ELR (cell line): ENCODE measurements at places on chromosomes 4 and X.

- DNase-seq: no peak
These were observed 79.0 kb downstream of the SLC7A11 start for GRCh38 chr4:138163171-138163570.

DNA sequence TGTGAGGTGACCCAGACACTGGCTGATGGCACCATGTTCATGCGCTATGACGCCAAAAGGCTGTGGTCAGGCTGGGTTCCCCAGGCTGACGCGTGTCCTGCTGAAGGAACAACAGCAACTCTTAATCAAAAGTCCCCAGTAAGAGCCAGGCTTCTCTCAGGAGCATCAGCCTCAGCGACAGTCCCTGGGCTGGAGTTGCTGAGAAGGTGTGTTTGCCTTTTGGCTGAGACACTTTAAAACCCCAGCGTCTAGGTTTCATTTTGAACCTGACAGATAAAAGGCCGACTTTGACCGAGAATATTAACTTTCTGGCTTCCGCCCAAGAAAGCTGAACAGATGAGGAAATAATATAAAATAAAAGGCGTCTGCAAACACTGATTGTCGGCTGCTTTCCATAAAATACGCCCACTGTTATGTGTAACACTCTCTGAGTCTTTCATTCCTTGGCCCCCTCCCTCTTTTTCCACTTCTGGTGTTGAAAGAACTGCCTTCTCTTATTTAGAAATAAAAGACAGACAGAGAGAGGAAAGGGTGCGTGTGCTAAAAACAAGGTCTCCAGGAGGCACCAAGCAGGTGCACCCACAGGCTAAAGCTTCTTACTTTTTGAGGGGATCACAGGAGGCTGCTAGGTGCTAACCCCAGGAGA is 373.6 kb downstream of the MID1IP1 start:
- no peak for DNase-seq

GRCh38 chr4:71209161-71209560 is 129.7 kb upstream of the SLC4A4 start:
- DNase-seq: peak; percentile 74

GRCh38 chr4:48156423-48156822 is 22.4 kb upstream of the TXK start:
- no peak for DNase-seq

GRCh38 chrX:12970691-12971202 is 4.2 kb upstream of the TMSB4X start:
- no peak for DNase-seq

- DNase-seq: peak; percentile 36
These were observed 210.2 kb upstream of the ADAMTS3 start for GRCh38 chr4:72779241-72779640.

DNA sequence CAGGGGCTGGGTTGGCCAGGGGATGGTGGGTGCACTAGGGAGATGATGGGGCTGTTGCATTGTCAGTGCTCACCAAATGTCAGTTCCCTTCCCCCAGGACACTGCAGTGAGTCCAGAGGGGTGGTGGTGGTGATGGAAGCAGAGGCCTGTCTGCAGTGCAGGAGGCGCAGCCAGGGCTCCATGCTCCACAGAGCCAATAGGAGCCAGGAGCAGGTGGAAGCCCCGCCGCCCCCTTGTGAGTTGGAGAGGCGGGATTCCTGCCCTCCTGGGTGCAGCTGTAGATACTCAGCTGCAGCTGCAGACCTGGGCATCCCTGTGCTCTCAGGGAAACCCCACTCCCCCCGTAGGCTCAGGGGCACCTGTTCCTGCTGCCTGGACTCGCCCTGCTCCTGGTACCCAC is 284.7 kb downstream of the EVC2 start:
- no peak for DNase-seq

GRCh38 chr4:103482893-103483292 is 236.9 kb downstream of the TACR3 start:
- no peak for DNase-seq

DNA sequence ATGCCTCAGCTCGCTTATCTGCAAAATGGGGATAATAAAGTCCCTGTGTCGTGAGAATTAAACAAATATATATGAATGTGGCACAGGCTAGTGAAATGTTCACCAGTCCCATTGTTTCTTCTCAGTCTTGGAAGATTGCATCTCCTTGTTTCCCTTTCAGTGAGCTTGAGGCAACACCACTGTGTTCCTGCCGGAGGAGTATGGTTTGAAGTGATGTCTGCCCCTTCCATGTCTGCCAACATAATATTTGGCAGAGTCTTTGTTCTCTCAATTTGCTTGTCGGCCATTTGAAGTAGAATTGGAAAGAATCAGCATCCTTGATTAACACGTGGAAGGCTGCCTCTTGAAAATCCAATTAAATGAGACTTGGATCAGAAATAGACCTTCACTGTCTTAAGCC is 1088.5 kb upstream of the INTU start:
- no peak for DNase-seq

- no peak for DNase-seq
These were observed 5.9 kb downstream of the CAPN6 start for GRCh38 chrX:111264385-111264784.

DNA sequence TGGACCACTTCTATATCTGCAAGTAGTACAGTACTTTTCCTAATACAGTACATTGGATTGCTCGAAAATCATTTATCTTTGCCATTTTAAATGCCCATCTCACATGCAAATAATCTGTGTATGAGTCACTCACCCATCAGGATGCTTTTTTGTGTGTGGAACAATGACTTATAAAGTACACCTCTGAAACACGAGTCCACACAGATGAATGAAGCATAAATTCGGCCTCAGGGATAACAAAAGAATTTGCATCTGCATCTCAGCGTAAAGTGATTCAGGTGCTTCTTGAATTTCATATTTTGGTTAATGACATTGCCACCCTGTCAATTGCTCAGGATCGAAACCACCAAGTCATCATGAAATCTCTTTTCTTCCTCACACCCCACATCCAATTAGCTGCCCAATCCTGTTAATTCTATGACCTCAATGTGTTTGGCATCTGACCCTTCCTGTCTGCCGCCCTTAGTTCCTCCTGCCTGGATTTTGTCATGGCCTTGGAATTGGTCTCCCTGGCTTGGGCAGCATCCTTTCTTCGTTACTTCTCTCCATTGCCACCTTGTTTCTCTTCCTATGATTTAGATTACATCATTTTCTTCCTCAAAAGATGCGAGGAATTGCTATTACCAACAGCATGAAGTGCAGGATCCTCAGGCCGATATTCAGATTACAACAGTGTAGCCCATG is 161.6 kb upstream of the MID1 start:
- no peak for DNase-seq

DNA sequence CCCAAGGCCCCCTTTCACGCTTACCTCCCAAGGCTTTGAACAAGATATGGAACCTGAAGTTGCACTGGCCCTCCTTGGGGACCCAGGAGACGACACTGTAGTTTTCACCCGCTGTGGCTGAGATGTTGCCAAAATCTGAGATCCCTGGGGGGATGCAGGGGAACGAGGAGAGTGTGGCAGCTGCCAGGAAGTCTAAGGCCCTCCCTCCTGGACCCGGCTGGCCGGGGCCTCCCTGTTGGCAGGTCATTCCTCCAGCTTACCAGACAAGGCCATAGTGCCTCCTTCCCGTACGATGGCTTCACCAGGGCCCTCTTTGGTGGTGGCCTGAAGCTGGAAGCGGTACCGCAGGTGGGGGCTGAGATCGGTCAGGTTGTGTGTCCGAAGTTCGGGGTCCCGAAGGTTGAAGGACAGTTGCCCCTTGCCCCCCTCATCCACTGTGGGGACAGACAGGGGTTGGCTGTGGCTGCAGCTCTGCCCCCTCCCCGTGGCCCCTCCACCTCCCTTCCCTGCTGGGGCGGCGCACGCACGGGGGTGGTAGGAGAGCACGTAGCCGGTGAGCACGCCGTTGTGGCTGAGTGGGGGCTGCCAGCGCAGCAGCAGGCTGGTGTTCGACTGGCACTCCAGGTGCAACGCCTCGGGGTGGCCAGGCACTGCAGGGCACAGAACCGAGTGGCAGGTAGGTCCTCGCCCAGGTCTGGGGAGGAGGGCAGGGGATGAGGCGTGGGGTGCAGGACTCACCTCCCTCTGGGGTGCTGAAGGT is 21.2 kb downstream of the L1CAM start:
- DNase-seq: no peak

DNA sequence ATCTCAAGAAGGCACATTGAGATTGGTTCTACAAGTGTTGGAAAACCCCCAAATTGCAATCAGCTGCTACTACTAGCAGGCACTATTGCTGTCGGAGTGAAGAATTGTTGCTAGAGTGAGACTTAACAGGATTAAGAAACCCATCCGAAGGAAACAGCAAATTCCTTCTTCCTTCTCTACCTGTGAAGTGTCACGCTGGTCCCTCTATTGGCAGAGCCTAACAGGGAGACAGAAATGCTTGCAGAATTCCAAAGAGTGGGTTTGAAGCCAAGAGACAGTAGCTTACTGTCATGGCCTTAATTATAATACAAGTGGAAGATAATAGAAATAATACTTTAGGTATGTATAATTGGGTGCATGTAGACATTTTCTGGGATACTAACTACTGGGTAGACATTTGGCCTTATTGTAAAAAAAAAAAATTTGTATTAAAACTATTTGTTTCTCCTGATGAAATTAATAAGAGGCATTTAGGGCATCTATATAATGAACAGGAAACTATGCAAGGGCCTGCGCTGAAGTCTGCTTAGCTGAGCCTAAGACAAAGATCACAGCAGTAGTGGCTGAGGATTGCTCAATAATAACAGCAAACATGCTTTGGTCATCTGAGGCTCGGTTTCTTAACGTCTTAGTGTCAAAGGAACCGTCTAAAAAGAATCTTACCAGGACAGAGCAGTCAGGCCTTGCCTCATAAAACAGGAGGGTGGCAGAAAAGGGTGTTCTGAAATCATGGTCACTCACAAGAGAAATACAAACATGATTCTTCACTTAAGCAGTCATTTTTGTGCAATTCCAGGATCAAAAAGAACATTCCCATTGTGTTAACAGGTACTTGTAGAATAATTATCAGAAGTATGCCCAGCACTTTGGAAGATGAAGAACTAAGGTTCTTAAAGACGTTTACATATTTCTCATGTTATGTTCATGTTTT is 40.8 kb downstream of the FAM241A start:
- DNase-seq: no peak

DNA sequence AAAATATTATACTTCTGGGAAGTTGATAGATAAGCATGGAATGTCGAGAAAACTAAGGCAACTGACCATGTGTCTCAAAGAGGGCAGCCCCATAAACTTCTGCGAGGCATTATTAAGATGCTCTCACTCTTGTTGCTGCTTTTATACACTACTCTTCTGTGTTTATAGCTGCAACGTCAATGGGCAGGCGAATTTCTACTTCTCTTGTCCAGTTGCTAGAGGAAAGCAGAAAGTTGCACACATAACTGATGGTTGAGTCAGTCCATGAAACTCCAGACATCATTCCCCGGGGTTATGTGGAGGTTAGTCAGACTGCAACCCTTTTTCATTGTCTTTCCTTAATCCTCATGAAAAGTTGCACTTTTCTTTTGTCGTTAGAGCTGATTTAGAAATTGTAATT is 39.8 kb downstream of the VCX3B start:
- DNase-seq: peak; percentile 72

GRCh38 chr4:143133977-143134376 is 50.7 kb upstream of the USP38 start:
- no peak for DNase-seq

GRCh38 chr4:9875516-9875915 is 94.1 kb downstream of the DRD5 start:
- DNase-seq: no peak

DNA sequence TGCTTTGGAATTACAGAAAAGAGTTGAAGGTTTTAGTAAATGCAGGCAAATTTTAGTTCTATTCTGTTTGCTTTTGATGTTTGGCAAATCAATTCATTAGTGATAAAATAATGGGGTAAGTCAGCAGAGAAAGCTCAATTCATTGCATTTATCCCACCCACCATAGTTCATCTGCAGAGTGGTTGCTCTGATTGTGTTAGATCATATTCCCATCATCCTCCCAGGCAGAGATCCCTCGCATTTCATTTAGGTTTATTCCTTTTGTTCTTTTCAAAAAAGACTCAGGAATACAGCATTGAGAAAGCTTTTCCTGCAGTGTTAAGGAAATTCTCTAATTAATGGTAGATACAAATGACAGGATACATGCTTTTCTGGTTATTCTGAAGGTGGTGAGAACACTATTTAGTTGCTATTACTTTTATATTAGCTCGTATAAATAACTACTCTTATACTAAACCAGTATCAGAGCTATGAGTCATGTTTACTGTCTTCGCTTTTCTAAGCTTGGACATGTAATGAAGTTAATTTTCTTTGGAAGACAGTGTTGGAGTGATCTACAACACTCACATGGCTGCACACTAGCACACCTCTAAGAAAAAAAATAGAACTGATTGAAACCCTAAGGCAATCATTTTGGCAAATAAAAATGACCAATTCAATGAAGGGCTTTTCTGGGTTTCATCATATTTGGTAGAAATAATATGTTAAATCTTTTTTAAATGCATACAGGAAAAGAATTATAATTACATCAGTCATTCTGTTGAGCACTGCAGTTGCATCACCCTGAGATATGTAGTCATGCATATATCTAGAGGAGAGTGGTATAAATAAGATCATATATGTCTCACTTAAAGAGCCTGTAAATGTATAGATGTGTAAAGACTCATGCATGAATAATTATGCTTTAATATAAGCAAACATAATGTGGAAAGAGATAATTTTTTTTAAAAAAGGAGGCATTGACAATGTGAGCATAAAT is 351.6 kb downstream of the PCDH7 start:
- no peak for DNase-seq

GRCh38 chr4:87414816-87415215 is 7.6 kb upstream of the NUDT9 start:
- no peak for DNase-seq

- no peak for DNase-seq
These were observed 51.3 kb upstream of the ATXN3L start for GRCh38 chrX:13371186-13371585.

DNA sequence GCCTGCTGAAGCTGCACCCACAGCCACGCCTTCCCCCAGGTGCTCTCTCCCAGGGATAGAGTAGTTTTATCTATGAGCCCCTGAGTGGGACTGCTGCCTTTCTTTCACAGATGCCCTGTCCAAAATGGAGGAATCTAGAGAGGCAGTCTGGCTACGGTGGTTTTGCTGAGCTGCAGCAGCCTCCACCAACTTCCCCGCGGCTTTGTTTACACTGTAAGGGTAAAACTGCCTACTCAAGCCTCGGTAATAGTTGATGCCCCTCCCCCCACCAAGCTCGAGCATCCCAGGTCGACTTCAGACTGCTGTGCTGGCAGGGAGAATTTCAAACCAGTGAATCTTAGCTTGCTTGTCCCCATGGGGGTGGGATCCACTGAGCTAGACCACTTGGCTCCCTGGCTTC is 84.5 kb downstream of the PRKG2 start:
- no peak for DNase-seq
